Stimulated activated CD4-positive, alpha-beta T cell treated with anti-CD3 and anti-CD28 coated beads, Interleukin-15, amount 100 ng/mL, for 48 hours (primary cell): ENCODE measurements at places on chromosomes 5 and 9.

GRCh38 chr9:113350937-113351336 lies 1.6 kb downstream of the BSPRY start:
- peak; percentile 34 for DNase-seq

DNA sequence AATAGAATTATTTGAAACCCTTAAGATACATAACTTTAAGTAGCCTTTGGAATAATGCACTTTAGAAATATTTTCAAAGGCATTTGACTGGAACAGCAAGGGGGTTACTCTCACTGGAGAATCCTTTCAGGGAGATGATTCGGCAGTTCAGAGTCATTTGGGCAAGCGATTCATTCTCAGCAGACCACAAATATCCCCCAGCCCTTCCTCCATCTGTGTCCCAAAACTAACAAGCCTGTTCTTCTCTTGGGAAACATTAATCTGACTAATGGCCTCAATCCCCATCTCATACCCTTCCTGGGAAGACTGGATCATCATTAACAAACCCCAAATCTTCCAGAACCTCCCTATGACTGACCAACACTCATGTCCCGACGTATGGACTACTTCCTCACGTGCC lies 65.8 kb upstream of the S1PR3 start:
- DNase-seq: no peak

- DNase-seq: no peak
Measured at GRCh38 chr5:136809382-136809781, 444.0 kb upstream of the TRPC7 start.

- DNase-seq: no peak
Measured at GRCh38 chr9:104750185-104750767, 2.8 kb downstream of the NIPSNAP3A start.

DNA sequence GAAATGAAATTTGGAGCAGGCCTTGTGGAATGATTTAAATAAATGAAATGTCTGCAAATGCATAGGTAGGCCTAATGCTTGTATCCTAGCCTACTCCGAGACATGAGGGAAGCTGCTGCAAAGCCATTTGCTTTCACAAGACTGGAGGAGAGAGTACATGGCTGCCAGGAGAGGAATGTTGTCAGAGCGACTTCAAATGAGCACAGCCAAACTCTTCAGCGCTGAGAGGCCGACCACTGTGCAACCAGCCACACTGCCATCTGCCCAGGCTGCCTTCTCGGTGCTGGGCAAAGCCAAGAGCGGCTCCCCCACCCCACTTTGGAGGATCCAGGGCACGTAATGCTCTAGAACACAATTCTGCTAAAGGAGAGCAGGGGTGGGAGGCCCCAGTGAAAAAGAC lies 122.6 kb downstream of the RASEF start:
- DNase-seq: no peak

- no peak for DNase-seq
Measured at GRCh38 chr9:114285166-114285867, 37.6 kb upstream of the ORM1 start.

- no peak for DNase-seq
Measured at GRCh38 chr9:77614645-77615044, 33.5 kb downstream of the GNA14 start.

DNA sequence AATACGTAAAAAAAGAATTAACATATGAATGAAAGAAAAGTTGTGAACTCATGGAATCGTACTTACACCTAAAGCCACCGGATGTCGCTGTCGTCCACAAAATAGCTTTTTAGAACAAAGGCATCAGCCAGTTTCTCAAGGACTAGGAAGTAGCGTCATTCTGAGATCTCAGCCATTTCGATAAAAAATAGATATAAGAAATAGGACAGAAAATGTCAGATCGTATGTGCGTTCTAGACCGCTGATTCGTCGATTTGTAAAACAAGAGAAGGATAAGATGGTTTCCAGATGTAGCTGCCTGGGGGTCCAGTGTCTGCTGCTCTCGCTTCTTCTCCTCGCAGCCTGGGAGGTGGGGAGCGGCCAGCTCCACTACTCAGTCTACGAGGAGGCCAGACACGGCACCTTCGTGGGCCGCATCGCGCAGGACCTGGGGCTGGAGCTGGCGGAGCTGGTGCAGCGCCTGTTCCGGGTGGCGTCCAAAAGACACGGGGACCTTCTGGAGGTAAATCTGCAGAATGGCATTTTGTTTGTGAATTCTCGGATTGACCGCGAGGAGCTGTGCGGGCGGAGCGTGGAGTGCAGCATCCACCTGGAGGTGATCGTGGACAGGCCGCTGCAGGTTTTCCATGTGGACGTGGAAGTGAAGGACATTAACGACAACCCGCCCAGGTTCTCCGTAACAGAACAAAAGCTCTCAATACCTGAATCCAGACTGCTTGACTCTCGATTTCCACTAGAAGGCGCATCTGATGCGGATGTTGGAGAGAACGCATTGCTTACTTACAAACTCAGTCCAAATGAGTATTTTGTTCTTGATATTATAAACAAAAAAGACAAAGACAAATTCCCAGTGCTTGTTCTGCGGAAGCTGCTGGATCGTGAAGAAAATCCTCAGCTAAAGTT lies at the start of gene PCDHA10:
TSS of gene PCDHA10 (plus strand) at position 126 of the 903 bp plus-strand sequence. CDS start at position 278, 152 bp downstream.
- DNase-seq: no peak

- DNase-seq: no peak
Measured at GRCh38 chr9:108512426-108513173, 343.2 kb downstream of the ACTL7B start.

- DNase-seq: no peak
Measured at GRCh38 chr5:169801324-169801777, 164.3 kb downstream of the DOCK2 start.

DNA sequence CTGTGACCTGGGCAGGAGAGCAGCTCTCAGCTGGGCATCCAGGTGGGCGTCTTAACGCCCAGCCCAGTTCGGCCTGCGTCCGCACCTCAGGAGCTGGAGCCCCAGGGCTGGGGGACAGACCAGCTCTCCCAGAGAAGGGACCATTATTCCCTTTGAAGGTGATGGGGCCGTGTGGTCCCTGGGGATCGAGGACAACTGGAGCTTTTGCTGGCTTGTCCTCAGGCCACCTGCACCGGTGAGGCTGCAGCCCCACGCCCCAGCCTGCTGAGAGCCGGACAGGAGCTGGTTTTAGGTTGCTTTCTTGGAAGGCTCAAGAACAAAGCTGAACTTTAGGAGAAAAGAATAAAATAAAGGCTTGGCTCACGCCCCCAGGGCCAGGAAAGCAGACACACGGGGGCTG lies 40.9 kb downstream of the NACC2 start:
- no peak for DNase-seq

- no peak for DNase-seq
Measured at GRCh38 chr5:109876941-109877669, 187.4 kb downstream of the MAN2A1 start.

- DNase-seq: peak; percentile 43
Measured at GRCh38 chr9:137241490-137242268, 592 bp downstream of the TUBB4B start.

DNA sequence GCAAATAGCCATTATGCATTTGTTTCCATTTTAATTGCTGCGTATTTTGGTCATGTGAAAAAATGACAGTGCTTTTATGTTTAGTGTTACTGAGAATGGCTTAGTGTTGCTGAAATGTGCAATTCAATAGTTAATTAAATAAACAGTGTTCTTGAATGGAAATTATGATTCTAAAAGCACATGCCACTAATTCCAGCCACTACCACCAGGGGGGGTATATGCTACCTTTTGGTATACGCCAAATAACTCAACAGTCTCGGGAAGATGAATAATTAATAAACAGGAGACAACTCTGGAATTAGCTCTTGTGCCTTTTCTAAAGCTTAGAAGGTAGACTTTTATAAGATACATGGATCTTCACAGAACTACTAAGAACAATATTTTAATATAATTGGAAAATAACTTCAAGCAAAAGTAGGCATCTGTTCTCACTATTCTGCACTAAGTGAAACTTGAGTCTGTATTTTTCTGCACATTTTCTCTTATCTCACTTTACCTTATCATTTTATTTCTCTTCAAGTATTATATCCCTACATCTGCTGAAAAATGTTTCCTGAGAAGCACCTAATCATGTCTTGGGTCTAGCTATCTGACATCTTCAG lies 83.5 kb upstream of the MINAR2 start:
- DNase-seq: peak; percentile 7

- DNase-seq: no peak
Measured at GRCh38 chr9:109830545-109830944, 50.5 kb downstream of the PALM2AKAP2 start.

DNA sequence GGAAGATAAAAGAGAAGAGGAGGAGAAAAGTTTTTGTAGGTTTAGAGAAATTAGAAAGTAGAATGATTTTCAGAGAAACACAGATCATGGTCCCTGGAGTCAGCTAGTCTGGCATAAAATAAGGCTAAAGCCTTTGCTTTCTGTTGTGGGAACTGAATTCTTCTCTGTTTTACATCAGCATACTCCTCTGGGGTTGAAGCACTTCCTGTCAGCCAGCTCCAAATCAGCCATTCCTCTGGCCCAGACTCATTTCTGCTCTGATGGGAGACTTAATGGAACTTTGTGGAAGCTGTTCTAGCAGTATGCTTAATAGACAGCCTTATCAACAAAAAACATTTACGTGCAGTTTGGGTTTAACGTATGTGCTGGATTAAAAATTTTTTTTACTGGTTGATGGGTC lies 143.2 kb downstream of the HMHB1 start:
- DNase-seq: no peak

DNA sequence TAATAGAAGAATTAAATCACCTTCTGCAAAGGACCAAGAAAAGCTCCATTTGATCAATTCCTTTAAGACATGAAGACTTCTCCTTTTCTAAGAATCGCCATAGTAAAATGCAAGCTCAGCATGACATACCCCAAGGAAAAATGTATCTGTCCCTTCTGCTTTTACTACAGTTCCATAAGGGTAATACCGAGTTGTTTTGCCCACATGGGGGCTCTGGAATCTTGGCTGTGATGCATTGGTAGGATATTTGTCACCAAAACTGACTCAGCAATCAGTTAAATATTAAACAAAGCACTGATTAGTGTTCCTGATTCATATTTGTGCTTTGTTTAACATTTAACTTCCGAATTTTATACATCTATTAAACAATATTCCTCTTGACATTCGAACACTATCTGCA lies 24.3 kb upstream of the KCNIP1 start:
- no peak for DNase-seq

DNA sequence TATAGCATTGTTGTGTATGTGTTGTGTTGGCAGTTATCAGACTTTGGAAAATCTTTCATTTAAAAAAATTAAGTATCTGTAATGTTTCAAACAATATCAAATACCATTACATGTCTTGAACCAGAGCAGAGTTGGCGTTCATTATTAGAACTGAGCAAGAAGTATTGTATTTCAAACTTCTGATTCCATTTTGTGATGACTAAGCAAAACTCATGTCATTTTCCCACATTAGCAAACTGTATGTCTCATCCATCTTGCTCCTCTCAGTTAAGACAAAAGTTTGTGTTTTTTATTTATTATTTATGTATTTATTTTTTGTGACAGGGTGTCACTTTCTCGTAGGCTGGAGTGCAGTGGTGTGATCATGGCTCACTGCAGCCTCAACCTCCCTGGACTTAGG lies 4.6 kb upstream of the RASEF start:
- no peak for DNase-seq

DNA sequence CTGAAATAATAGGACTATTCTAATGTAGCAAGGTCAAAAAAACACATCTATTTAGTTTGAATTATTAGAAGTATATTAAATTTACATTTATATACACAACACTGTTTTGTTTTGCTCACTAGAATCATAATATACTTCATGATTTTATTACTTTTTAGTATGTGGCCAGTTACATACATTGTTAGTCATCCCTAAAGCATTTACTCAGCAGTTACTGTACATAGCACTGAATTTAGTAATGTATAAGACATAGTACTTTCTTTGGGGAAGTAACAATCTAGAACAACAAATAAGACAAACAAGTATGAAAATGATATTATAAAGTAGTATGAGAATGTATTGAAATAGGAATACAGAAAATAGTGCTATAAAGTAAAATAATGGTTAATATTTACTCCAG lies 28.2 kb downstream of the ERCC8 start:
- no peak for DNase-seq

DNA sequence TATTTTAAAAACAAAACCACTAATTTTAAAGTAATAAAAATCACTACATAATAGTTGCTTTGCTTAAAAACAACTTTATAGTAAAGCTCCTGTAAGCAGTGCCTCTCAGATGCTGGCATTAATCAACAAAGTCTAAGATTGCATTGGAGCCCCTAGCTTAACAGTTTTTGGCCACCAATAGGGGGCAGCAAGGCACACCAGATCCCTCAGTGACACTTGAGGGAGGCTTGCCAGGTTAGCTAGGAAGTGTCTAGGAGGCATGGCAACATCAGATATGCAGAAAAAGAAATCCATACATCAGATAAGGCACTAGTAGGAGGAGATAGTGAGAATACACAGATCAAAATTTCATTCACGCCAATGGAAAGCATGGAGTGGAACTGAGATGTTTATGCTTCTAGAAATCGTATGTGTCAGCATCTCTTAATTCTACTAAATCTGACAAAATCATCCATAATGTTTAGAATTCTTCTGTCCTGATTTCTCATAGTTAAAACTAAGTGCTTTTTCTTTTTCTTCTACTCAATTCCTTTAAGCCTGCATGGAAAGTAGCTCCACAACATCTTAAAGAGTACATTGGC lies 73.6 kb upstream of the PAM start:
- peak; percentile 57 for DNase-seq

DNA sequence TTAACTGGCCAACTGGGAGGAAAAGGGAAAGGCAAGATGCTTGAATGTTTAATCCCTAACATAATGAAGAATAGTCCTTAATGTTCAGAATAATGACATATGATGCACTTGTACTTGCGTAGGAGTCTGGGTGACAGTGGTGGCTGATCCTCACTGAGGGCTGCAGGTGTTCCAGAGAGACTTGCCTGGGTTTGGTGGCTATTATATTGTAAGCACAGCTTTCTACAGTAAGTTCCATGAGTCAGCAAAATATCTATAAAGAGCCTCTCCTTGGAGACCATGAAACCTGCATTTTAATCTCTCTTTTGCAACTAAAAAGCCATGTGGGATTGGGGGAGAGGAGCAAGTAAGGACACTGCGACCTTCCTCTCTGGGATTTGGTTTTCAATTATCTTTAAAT lies 1.9 kb upstream of the NPR2 start:
- no peak for DNase-seq

DNA sequence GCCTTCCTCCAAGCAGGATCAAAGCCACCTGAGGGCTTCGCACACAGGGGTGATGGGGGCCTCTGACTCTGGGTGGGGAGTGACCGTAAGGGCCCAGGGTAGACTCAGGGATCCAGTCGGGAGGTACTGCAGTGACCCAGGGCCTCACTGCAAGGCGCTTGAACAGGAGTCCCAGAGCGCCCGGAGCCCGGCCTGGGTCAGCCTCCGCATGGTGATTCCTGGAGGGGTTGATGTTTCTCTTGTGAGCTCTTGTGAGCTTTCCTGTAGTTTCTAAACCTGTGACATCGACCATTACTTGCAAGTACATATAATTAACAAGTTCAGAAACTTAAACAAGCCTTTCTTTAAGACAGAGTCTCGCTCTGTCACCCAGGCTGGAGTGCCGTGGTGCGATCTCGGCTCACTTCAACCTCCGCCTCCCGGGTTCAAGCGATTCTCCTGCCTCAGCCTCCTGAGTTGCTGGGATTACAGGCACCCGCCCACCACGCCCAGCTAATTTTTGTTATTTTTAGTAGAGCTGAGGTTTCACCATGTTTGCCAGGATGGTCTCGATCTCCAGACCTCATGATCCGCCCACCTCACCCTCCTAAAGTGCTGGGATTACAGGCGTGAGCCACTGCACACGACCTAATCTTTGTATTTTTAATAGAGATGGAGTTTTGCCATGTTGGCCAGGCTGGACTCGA lies 19.8 kb downstream of the PTGES start:
- DNase-seq: no peak
